ENCODE measurements at places on chromosomes 6 and 20.

GRCh38 chr6:78578430-78578829 lies 288.9 kb upstream of the IRAK1BP1 start:
- DNase-seq: no peak

GRCh38 chr6:159831373-159831679 lies 31.2 kb downstream of the PNLDC1 start:
- DNase-seq: no peak

GRCh38 chr20:20227013-20227571 lies 140.8 kb upstream of the INSM1 start:
- DNase-seq: no peak

GRCh38 chr6:32153564-32154513 lies at the start of gene PPT2:
Gene PPT2, plus strand, starts transcription at chr6:32154141. Its CDS starts 454 bp downstream, at chr6:32154595.
- peak; percentile 72 for DNase-seq

- no peak for DNase-seq
Observed at GRCh38 chr6:144849920-144850319, 564.8 kb downstream of the UTRN start.

DNA sequence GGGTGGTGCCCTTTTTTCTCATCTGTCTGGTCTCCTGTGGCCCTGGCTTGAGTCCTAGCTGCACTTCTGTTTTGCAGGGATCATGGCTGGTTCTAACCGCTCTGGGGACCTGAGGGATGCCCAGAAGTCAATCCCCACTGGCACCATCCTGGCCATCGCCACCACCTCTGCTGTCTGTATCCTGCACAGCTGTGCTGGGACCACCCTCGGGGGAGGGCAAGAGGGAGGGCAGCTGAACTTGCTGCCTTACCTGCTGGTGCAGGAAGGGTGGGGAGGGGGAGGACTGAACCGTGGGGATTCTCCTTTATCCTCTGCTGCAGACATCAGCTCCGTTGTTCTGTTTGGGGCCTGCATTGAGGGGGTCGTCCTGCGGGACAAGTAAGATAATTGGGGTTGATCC lies 14.5 kb downstream of the SLC12A5 start:
- DNase-seq: no peak

GRCh38 chr20:51259455-51259854 lies 236.5 kb upstream of the KCNG1 start:
- no peak for DNase-seq

DNA sequence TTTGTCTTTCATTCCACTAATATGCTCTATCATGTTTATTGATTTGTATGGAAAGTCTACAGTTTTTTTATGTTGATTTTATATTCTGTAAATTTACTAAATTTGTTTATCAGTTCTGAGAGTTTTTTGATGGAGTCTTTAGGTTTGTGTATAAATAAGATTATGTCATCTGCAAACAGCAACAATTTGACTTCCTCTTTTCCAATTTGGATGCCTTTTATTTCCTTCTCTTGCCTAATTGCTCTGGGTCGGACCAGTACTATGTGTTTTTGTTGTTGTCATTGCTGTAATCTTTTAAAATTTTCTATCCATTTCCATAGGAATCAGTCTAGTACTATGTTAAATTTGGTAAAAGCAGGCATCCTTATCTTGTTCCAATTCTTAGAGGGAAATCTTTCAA lies 31.5 kb upstream of the POLR1H start:
- DNase-seq: no peak

- no peak for DNase-seq
Observed at GRCh38 chr6:11987386-11987785, 24.7 kb upstream of the HIVEP1 start.

All from stimulated activated CD8-positive, alpha-beta memory T cell treated with anti-CD3 and anti-CD28 coated beads, Interleukin-7, amount 100 ng/mL, for 4 hours (primary cell).